GM12878 (cell line): ENCODE measurements at places on chromosomes 11 and 22. TPM values are rescaled to one million over a fixed set of nuclear protein-coding genes. Genes with fewer than 3 reads are reported as not detected.

Gene MMP13
- not detected in 2 replicates for total RNA-seq

Gene CLDN5
- total RNA-seq: 0.15 TPM in 1 of 2 replicates, not detected in the other

DNA sequence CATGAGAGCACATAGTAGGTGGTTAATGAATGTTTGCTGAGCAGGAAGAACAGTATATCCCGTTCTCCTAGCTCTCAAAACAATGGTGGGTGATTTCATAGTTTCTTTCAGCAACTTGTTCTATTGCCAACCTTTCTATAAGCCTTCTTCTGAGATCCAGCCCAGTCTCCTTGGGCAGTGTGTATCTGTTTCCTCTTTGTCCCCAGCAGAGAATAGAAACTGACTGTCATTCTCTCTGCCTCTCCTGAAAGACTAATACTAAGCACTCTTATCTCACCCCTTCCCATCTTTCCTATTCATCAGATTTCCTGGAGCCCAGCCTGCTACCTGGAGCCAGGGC, 272.9 kb downstream of the ST3GAL4 start:
- no peak for DNase-seq

DNA sequence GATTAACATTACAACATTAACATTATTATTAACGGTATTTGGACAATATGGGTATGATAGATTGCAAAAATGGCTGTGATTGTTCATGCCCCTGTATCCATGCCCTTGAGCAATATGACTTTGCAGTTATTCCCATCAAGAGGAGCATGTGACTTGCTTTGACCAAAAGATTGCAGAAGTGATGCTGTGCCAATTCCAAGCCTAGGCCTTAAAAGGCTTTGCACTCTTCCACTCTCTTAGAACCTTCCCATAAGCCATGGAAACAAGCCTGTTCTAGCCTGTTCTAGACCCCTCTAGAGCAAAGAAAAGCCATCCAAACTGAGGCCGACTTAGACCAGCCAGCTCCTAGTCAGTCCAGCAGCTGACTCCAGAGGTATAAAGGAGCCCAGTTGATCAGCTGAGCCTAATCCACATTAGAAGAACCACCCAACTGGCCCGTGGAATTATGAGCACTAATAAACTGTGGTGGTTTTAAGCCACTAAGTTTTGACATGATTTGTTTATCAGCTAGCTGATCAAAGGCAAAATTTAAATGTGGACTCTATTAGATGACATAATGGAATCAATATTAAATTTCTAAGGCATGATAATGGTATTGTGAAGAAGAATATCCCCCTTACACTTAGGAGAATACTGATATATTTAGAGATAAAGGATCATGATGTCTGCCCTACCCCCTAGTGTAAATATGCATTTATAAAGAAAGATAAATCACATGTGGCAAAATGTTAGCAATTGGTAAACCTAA, 28.6 kb downstream of the RAB30 start:
- no peak for DNase-seq
